ENCODE measurements at places on chromosomes 1 and 21. TPM values are rescaled to one million over a fixed set of nuclear protein-coding genes. Genes with fewer than 3 reads are reported as not detected.

The OR2L3 gene
- total RNA-seq = 0.16 TPM

The STIL gene
- 6.3 TPM for total RNA-seq

The TMEM269 gene
- total RNA-seq = under 0.01 TPM

The S100A3 gene
- total RNA-seq = 6.3 TPM

The RNF186 gene
- not detected for total RNA-seq

The TNFRSF4 gene
- total RNA-seq = 0.24 TPM

The IQGAP3 gene
- total RNA-seq = 7.7 TPM

The NPPB gene
- not detected for total RNA-seq

The SH2D1B gene
- not detected for total RNA-seq

The SLFNL1 gene
- 0.65 TPM for total RNA-seq

The PRKCZ gene
- 0.97 TPM for total RNA-seq

The UTS2 gene
- total RNA-seq = not detected

The PRRX1 gene
- total RNA-seq = 1,001 TPM

The STRIP1 gene
- total RNA-seq = 51.7 TPM

The SDF4 gene
- total RNA-seq = 112 TPM

The USP24 gene
- total RNA-seq = 49.2 TPM

The AKR7A3 gene
- total RNA-seq = 1.1 TPM

The CFAP298 gene
- total RNA-seq = 8.9 TPM

All from hair follicle dermal papilla cell (primary cell).